AG20443 (cell line): ENCODE measurements at places on chromosomes 4 and X.

GRCh38 chrX:39337451-39337850 lies 536.2 kb downstream of the MID1IP1 start:
- no peak for DNase-seq

- no peak for DNase-seq
Measured at GRCh38 chr4:14441561-14441960, 560.7 kb upstream of the CPEB2 start.

DNA sequence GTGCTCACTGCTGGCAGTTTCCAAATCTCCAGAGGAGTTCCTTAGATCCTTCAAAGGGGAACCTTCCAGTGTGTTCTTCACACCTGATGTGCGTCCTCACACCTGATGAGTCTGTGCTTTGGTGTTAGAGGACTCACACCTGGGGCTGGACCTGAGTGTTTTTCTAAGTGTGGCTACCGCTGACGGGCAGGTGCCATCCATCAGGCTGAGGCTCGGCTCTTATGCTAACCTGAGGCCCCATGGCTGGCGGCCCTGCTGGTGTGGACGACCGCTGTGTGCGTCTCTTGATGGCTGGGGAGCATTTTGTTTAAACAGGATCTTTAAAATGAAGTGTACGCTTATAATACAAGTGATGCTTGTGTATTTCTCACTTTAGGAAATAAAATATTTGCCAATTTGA lies 28.4 kb downstream of the PCGF3 start:
- DNase-seq: no peak

- no peak for DNase-seq
Measured at GRCh38 chrX:116281106-116281505, 110.6 kb downstream of the AGTR2 start.

- no peak for DNase-seq
Measured at GRCh38 chr4:76702440-76703122, 195.4 kb downstream of the SOWAHB start.
